ENCODE measurements at places on chromosomes 6 and 20. TPM values are rescaled to one million over a fixed set of nuclear protein-coding genes. Genes with fewer than 3 reads are reported as not detected.

The LTA gene
- 66.0 TPM for total RNA-seq

The SLC22A16 gene
- not detected for total RNA-seq

The FKBP1C gene
- not detected for total RNA-seq

The MMP24 gene
- not detected for total RNA-seq

The TFAP2B gene
- not detected for total RNA-seq

The PRR18 gene
- 0.10 TPM for total RNA-seq

The PRL gene
- total RNA-seq: not detected

The CRISP2 gene
- total RNA-seq: not detected

The SLA2 gene
- 0.67 TPM for total RNA-seq

The PMEPA1 gene
- 33.1 TPM for total RNA-seq

The GABRR2 gene
- 1.4 TPM for total RNA-seq

The VSX1 gene
- total RNA-seq: not detected

The PBOV1 gene
- not detected for total RNA-seq

The PRELID3B gene
- total RNA-seq: 58.4 TPM

The BACH2 gene
- total RNA-seq: 79.6 TPM

The SAMD3 gene
- not detected for total RNA-seq

The SGK2 gene
- 1.1 TPM for total RNA-seq

The LPA gene
- not detected for total RNA-seq

The DYNLT2 gene
- total RNA-seq: 3.7 TPM

The KIF25 gene
- not detected for total RNA-seq

The ACSS1 gene
- 34.4 TPM for total RNA-seq

The MYL9 gene
- total RNA-seq: 8.0 TPM

The RIN2 gene
- total RNA-seq: 0.46 TPM

The FAM50B gene
- total RNA-seq: 7.6 TPM

The DNMT3B gene
- 0.20 TPM for total RNA-seq

The PRICKLE4 gene
- 0.75 TPM for total RNA-seq

The STK4 gene
- total RNA-seq: 219 TPM

The RIPPLY2 gene
- not detected for total RNA-seq

The EDN3 gene
- total RNA-seq: not detected

The TCFL5 gene
- 55.6 TPM for total RNA-seq

The PARD6B gene
- 5.7 TPM for total RNA-seq

The ANGPT4 gene
- total RNA-seq: not detected

The RIPK1 gene
- total RNA-seq: 21.8 TPM

The RRAGD gene
- total RNA-seq: 5.6 TPM

The CCDC170 gene
- total RNA-seq: not detected

The C6orf132 gene
- not detected for total RNA-seq

The ELOVL4 gene
- not detected for total RNA-seq

The NXT1 gene
- 28.8 TPM for total RNA-seq

The MPIG6B gene
- total RNA-seq: not detected

The WFDC5 gene
- not detected for total RNA-seq

The RAB22A gene
- 14.4 TPM for total RNA-seq

The REM1 gene
- total RNA-seq: not detected

The ELOVL2 gene
- total RNA-seq: not detected
